ENCODE measurements at places on chromosomes 4 and X. TPM values are rescaled to one million over a fixed set of nuclear protein-coding genes. Genes with fewer than 3 reads are reported as not detected.

The UGT2B15 gene
- 0.27 TPM for total RNA-seq

- no peak for DNase-seq
Measured at GRCh38 chr4:92198711-92199110, 105.1 kb upstream of the GRID2 start.

- no peak for DNase-seq
Measured at GRCh38 chr4:152634110-152634760, 45.6 kb downstream of the TMEM154 start.

- no peak for DNase-seq
Measured at GRCh38 chr4:159229164-159229563, 126.3 kb downstream of the RAPGEF2 start.

- no peak for DNase-seq
Measured at GRCh38 chr4:82398263-82398662, 24.5 kb upstream of the HNRNPD start.

Measured in GM12878 (cell line).